HTR-8/SVneo (cell line): ENCODE measurements at places on chromosomes 1 and 21.
A peak's percentile ranks its signal among the peaks of the same experiment; 100 is the strongest.

DNA sequence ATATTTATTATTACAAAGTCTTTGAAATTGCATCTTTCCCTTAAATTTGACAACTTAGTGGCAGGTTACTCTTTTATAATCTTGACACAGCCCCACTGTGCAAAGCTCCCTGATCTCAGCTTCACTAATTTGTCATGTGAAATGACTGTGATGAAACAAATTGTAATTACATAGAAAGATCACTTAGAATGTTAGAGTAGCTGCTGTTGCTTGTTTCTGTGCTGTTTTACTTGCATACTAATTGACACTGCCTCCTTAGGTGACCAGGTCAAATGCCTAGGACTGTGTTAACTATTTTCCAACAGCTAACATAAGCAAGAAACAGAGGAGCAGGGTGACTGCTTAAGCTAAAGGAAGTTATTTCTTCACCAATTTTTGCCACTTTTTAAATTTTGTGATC lies 211.3 kb downstream of the ZNF326 start:
- no peak for DNase-seq

DNA sequence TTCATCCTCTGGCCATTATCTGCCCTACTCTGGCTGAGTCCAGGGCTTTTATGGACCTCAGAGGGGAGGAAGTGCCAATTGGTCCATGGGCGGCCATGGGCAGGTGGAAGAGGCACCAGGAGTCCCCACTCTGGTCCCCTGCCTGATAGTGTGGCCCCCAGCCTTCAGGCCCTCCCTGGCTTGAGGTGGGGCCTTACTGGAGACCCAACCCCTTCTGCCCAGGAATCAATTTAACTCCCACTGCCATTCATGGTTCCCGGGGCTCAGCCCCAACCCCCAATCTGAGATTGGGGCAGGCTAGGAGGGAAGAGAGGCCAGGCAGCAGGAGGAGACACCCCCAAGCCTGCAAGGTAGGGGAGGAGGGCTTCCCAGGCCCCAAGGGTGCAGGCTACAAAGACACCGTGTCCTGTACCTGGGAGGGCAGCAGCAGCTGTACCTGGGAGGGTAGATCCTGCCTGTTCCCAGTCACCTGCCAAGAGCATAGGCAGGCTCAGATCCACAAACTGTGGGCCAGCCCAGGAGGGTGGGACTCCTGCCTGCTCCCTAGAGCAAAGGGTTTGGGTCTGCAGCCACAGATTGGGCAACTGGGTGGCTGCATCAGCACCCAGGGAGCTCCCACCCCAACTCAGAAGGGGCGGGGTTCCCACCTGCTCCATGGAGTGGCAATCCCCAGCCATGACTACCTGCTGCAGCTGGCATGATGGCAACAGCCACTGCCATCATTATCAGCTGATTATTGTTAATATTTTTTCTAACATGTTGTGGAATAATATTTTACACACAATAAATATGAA lies 1044.1 kb upstream of the B3GALT2 start:
- DNase-seq = no peak

GRCh38 chr1:41364442-41365319 lies 3.4 kb downstream of the FOXO6 start:
- DNase-seq = no peak

DNA sequence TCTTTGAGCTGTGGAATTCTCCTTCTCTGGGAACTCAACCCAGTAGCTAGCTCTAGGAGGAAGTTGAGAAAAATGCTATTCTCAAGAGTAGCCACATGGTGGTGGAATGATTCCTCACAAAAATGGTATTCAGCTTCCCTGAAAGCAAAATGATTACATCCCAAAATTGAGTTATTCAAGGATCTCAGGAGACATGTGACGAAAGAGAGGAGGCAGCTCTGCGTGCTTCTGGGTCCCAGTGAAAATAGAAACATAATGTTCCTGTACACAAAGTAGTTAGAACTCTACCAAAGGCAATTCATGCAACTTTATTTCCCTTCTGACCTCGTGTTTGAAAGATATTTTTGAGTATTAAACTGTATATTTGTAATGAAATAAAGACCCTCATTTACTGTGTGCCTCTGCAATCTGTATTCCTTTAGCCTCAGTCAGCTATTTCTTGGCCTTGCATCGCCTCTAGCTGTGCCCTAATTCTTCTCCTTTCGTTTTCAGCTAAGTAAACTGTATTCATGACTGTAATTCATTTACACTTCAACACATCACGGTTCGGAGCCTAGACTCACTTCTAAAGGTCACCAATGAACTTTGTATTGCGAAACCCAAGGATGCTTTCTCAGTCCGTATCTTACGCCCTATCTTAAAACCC lies 167.3 kb downstream of the FASLG start:
- peak; percentile 68 for DNase-seq

- DNase-seq = no peak
Measured at GRCh38 chr1:156516821-156517220, 16.2 kb upstream of the MEF2D start.

- peak; percentile 66 for DNase-seq
Measured at GRCh38 chr21:22575165-22575584, 1577.0 kb downstream of the NCAM2 start.

- no peak for DNase-seq
Measured at GRCh38 chr1:28540651-28541050, 12.2 kb upstream of the TRNAU1AP start.

GRCh38 chr1:59266927-59267293 lies 30.0 kb upstream of the FGGY start:
- no peak for DNase-seq

DNA sequence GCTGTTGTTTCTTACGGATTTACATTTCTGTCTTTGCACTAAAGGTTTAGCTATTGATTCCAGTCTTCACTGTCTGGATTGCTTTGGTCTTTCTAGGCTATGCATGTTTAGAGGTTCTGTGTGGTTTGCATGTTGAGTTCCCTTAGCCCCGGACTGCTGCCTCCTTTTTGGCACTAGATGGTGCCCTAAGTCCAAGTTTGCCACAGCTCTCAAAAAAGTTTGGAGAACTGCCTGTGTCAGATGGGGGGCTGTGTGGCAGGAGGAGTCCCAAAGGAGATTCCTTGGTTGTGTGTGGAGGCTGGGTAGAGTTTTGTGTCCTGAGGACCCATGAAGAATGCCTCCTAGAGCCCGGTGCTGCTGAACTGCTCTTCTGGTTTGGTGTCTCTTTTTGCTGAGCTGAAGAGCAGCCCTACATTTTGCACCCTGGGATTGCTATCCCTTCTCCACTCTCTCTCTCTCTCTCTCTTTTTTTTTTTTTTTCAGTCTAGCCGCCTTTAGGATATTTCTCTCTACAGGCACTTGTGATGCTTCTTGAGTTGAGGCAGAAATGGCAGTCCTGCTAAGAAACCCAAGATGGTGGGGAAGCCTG lies 74.4 kb downstream of the PTGS2 start:
- DNase-seq = no peak

- no peak for DNase-seq
Measured at GRCh38 chr1:178294654-178295053, 200.8 kb downstream of the RASAL2 start.

DNA sequence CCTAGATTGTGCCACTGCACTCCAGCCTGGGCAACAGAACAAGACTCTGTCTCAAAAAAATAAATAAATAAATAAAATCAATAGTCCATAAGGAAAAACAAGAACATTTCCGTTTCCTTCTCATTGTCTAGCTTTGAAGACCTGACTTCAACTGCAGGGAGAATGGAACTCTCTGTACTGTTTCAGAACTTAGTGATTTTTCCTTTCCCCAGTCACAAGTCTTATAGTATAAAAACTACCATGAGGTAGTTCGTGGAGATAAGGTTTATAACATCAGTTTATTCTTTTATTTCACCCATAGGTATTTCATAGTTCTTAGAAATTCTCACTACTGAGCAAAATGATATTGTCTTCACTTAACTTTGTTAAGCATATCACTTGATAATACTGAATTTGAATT lies 11.4 kb upstream of the RWDD3 start:
- no peak for DNase-seq

GRCh38 chr1:26585471-26585870 lies 55.9 kb downstream of the RPS6KA1 start:
- DNase-seq = no peak

DNA sequence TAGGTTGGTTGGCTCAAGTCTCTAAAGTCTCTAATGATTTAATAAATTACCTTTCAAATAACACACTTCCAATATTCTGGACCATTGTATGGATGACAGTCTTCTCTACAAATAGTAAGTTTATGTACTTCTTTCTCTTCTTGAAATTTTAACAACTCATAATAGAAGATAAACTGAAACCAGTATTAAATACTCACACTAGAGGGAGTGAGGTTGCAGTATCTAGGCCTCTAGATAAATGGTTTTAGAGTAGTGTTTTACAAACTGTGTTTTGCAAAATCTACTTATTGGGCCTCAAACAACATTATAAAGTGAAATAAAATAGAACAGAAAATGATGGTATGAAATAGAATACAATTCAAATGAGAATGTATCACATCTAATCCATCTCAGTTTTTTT lies 479.9 kb upstream of the BRINP3 start:
- no peak for DNase-seq

- DNase-seq = no peak
Measured at GRCh38 chr1:93685918-93686317, 4.3 kb upstream of the BCAR3 start.
